Breast epithelium (tissue), 4 donors: ENCODE measurements at places on chromosomes 3 and 15. TPM values are rescaled to one million over a fixed set of nuclear protein-coding genes. Genes with fewer than 3 reads are reported as not detected.

DNA sequence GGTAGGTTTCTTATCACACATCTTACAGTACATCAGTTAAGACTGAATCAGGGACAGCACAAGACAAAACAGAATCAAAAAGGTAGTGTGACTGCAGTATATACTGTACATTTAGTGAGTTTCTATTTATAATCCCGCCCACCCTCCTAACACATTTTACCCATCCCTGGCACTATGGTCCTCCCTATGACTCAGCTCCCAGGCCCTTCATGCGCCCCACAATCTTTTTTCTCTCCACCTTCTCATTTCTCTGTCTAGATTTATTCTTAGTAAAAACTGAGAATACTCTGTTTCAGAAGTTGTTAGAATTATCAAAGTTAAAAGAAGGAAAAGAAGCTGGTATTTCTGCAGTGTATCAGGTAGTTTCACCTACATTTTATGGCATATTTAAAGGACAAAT lies 427.3 kb downstream of the CNTN4 start:
- DNase-seq = no peak

- DNase-seq = no peak
Measured at GRCh38 chr15:95829062-95829461, 501.4 kb upstream of the NR2F2 start.

DNA sequence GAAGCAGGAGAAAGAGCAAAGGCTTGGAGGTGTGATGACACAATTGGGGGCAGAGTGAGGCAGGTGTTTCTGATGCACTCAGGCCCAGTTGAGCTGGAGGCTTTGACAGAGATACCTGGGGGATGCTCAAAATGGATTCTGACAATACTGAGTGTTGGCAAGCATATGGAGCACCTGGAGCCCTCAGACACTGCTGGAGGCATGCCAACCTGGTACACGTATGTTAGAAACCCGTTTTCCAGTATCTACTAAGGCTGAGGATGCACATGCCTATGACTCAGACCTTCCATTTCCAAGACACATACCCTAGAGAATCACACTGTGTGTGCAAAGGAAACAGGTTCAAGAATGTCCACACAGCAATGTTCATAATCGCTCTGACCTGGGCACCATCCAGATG lies 58.7 kb downstream of the WNT7A start:
- no peak for DNase-seq

The ACTR8 gene
- 20.0 TPM for total RNA-seq

The FMN1 gene
- 33.1 TPM for total RNA-seq
